ENCODE measurements at places on chromosomes 1 and 21.

GRCh38 chr1:212302745-212303383 is 17.7 kb downstream of the PPP2R5A start:
- DNase-seq: no peak

- no peak for DNase-seq
Observed at GRCh38 chr1:20165522-20165951, 20.4 kb upstream of the UBXN10 start.

- no peak for DNase-seq
Observed at GRCh38 chr1:219659684-219660083, 46.8 kb upstream of the ZC3H11B start.

GRCh38 chr21:40049031-40049930 is 182.0 kb downstream of the PCP4 start:
- DNase-seq: no peak

DNA sequence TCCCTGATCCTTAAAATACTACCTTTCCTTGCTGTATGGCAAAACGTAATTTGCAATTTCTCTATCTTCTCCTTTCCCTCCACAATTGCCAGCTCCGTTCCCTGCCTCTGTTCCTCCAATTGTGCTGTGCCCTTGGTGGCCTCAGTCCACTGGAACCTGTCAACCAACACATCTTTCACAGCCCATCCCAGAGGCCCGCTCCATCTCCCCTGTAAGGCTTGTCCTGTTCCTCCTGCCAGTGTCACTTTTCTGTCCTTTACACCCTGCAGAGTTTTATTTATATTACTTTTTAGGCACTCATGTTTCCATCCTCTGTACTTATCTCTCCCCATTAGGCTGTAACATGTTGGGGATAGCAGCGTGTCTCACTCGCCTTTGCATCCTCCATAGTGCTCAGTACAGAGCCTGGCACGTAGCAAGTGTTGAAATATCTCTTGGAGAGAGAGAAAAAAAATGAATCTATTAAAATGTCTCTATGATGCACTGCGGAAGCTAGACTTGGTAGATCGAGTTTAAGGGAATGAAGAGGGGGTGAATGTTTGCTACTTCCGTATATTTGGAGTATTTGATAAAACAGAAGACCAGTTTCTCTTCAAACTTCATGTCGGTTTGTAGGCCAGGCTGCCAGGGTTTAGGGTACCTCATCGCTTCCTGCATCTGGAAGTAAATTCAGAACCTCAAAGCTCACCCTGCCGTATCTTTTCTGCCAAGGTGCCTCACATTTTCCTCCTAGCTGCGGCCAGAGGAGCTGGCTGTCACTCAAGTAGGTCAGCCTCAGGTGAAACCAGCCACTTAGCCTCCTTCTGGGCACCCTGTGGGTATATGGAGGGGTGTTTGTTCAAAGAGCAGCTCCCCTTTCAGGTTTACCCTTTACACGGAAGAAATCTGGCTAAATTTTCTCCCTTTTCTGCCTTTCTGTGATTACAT is 303.8 kb downstream of the TM2D1 start:
- DNase-seq: no peak

GRCh38 chr21:17964716-17965115 is 145.6 kb upstream of the C21orf91 start:
- DNase-seq: no peak

DNA sequence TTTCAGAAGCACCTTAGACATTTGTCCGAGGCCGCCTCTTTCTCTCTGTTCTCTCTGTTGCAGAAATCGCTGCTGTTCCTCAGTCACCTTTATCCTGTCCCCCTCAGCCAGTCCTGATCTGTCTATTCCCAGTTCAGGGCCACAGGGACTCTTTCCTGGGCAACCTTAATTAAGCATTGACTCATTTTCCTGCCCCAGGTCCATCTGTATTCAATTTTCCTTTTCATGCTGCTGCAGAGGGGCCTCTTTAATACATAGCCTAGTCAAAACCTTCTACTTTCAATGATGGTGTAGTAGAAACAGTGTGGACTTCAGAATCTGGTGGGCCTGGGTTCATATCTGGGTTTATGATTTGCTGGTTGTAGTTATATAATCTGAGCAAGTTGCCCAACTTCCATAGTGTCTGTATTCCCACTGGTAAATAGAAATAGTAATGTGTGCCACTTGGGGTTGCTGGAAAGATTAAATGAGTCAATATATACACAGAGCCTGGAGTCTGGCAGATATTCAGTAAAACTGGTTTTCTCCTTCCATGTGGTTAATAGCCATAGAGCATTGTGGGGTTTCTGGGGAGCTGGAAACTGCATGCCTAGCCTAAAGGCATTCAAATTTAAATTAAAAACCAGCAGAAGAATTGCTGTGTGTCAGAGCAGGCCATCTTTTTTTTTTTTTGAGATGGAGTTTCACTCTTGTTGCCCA is 4.5 kb downstream of the TRAF5 start:
- no peak for DNase-seq

- DNase-seq: no peak
Observed at GRCh38 chr1:213714645-213715044, 273.1 kb upstream of the PROX1 start.

GRCh38 chr1:192160196-192160595 is 1.9 kb downstream of the RGS18 start:
- DNase-seq: no peak

DNA sequence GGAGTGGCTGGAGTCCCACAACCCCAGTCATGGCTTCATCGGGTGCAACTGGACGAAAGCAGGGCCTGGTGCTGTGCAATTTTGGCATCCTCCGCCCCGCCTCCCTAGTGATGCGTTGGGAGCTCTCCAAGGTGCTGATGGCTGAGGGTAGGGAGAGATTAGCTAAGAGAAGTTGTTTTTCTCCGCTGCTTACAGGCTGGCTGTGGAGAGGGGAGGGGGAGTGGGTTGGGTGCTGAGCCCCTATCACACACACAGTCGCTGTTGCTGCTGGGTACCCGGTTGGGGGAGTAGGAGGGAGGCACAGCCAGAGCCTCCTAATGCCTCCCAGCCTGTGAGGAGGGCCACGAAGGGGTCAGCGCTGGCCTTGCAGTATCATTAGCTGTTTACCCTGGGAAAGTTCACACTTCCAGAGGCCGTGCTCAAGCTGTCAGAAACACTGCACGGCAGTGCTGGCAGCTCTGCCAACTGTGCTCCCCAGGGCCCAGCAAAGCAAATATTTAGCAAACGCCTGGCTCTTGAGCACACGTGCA is 110.0 kb downstream of the GRIK3 start:
- peak; percentile 23 for DNase-seq

GRCh38 chr1:224773646-224774045 is 155.8 kb upstream of the DNAH14 start:
- DNase-seq: no peak

DNA sequence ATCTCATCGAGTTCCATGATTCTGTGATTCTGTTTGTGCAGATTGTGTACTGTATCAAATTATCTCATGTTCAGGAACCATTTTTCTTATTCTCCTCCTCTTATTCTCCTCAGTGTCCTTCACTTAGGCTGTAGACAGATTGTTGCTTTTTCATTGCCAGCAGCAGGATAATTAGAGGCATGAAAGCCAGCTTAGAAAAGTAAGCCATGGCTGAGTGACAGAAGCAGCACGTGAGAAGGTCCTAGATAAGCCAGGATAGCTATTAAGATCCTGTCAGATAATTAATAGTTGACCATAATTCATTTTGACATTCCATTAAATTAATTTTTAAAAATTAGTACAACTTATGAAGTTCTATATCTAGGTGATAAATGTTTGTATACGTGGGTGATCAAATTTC is 60.8 kb upstream of the PRKACB start:
- DNase-seq: peak; percentile 11

DNA sequence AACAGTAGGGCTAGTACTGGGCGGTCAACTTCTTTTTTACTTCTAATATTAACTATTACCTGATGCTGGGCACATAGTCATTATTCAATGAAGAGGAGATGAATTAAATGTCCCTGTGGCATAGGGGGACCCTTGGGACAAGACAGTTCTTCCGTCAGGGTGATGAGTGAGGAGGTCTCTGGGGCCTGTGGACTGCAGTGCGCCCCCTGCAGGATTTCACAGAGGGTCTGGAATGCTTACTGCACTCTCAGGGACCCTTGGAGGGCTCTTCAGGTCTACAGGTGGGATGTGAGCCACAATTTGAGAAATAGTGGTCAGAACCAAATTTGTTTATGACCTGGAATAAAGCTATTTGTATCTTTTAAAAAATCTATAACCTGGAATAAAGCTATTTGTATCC is 149.4 kb downstream of the FAM78B start:
- DNase-seq: no peak

DNA sequence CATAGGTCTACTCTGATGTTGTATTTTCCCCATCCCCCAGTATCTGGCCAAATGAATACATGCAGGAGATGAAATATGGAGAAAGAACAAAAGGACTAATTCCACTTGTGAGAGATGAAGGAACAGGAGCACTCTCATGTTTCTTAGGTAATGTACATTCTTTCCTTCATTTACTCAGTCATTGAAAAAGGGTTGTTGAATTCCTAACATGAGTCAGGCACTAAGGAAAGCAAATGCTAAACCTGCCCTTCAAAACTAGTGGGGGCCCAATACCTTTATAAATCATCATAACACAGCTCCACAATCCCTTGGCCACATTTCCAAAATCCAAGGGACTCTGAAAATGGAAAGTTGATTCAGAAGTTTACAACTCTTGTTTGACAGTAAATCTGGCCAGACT is 94.3 kb downstream of the DIRAS3 start:
- no peak for DNase-seq

DNA sequence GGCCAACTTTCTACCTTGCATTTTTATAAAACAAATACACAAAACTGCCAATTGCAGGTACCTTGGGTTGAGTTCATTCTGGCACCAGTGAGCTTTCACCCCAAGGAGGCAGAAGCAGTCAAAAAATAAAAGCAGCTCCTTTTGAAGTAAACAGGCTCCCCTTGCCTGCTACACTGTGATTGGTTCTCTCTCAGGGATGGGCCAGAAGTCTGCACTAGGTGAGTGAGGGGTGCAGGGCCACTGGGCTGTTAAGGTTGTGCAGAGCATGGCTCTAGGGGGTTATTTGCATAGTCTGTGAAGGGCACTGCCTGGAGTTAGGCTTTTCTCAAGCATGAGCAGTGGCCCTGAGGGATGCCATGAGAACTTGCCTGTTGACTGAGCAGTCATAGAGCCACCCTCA is 39.1 kb downstream of the AKNAD1 start:
- no peak for DNase-seq

DNA sequence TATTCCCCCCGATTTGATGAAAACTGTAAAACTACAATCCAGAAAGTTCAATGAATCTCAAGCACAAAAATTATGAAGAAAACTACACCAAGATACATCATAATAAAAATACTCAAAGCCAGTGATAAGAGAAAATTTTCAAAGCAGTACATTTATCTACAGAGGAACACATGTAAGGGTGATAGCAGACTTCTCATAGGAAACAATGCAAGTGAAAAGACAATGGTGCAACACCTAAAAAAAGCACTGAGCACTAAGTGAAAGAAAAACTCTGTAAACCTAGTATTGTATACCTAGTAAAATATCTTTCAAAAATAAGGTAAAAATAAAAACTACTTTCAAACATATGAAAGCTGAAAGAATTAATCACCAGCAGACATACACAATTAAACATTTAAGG is 76.1 kb upstream of the IRF2BP2 start:
- no peak for DNase-seq

GRCh38 chr1:9039761-9040658 is 13.8 kb upstream of the SLC2A7 start:
- DNase-seq: no peak

DNA sequence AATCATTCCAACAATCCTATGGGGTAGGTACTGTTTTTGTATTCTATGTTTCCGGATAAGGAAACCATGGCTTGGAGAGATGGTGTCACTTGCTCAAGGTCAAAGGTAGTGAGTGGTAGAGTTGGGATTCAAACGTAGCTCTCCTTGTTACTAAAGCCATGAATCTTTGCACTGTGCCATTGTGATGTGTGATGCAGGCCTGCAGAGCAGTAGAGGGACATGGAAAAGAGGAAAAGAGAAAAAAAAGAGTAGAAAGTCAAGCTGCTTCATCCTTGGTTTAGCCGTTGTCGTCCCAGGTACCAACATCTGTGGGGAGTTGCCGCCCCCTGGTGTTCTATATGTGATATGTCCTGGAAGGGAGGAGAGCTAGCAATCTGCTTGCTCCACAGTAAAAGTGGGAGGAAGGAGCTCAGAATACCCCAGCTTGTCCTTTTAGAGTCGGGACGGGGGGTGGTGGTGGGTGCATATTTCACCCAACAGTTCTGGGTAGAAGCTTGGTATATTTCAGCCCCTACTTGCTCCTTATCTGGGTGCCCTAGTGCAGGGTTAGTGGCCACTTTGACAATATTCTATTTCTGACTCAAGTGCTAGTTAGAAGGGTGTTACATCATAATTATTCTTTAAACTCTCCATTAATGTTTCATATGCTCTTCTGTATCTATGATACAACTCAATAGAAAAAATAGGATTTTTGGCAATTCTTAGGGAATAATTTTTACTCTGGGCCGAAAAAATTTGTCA is 98.4 kb downstream of the EBNA1BP2 start:
- peak; percentile 88 for DNase-seq

DNA sequence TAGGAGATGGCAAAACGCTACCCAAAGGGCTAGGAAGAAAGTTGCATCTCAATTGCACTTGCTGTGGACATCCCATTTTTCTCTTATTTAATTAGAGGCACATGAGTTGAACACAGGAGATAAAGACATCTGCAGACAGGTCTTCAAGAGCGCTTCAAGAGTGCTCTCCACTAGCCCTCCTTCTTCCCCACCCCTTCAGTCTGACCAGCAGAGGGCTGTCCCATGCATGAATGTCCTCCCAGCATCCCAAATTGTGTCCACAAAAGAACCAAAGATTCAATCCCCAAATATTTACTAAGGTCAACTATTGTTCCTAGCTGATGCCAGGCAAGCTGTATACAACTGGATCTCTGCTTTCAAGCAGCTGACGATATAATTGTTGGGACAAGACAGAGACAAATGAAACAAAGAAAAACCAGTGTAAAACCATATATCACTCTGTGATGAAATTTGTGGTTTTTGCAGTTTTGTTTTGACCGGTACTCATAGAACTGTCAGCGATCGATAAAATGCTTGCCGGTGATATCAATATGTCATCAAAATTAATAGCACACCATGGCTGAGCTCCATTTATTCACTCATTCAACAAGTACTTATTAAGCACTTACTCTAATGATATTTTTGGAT is 174.2 kb downstream of the TNR start:
- DNase-seq: no peak

- no peak for DNase-seq
Observed at GRCh38 chr1:31799196-31799894, 16.5 kb downstream of the SPOCD1 start.

- DNase-seq: no peak
Observed at GRCh38 chr1:117570988-117571409, 34.8 kb upstream of the TENT5C start.

DNA sequence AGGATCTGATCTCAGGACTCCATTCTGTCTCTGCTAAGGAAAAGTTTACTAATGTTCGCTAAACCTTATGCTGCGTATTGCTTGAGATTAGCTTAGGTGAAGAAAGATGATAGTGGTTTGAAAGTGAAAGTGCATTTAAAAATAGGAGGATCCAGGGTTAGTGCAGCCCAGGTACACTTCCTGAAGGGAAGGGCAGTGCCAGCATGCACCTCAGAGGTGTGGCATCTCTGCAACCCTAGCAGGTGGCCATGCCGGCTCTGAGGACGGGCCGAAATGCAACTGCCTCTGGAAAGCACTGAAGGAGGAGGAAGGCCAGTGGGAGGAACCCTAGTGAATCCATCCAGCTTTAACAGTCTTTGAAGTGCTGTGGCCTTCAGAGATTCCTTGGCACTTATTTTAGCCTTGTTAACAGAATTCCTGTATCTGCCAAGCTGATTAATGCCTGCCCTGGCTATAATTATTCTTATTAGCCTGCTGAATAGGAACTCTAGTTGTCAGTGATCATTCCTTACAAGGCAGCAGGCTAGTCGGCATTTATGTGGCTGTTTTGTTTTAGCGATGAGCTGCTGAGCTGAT is 5.5 kb downstream of the PTGFRN start:
- no peak for DNase-seq
